Activated gamma-delta T cell treated with anti-CD3 and anti-CD28 coated beads, Interleukin-2, amount 50 U/mL, for 16 hours (primary cell): ENCODE measurements at places on chromosomes 1 and 21.

DNA sequence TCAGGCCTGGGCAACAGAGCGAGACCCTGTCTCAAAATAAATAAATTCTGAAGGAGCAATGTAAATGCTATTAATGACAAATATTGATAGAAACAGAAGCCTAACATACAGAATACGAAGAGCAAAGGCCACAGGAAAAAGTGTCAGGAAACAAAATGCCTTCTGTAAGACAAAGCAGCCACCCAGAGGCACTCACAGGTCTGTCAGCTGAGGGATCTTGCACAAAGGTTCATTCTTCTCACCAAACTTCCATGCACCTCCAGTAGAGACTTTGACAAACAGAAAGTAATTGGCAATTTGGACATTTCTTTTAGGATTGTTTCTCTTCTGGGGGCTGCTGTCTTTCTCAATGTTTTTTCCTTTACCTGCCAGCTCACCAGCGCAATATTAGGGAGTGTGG lies 1.2 kb upstream of the ALDH9A1 start:
- DNase-seq: no peak

GRCh38 chr1:42618866-42619265 lies 39.4 kb upstream of the PPIH start:
- DNase-seq: no peak

DNA sequence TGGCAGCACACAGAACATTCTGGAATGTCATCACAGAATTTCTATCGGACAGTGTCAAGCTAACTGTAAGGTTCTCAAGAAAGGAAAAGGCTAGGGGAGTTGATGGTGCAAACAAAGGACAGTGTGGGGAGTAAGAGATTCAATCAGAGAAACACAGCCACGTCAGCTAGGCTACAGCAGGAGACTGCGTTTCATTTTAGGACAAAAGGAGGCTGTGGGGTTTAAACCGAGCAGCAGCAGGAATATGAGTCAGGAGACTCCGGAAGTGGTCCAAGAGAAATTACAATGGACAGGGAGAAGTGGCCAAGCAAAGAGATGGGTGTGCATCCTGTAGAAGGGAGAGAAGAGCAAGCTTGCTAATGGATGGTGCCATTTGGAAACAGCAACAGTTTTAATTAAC lies 37.4 kb upstream of the C1orf198 start:
- DNase-seq: no peak

GRCh38 chr1:37040773-37041172 lies 6.5 kb upstream of the GRIK3 start:
- no peak for DNase-seq

DNA sequence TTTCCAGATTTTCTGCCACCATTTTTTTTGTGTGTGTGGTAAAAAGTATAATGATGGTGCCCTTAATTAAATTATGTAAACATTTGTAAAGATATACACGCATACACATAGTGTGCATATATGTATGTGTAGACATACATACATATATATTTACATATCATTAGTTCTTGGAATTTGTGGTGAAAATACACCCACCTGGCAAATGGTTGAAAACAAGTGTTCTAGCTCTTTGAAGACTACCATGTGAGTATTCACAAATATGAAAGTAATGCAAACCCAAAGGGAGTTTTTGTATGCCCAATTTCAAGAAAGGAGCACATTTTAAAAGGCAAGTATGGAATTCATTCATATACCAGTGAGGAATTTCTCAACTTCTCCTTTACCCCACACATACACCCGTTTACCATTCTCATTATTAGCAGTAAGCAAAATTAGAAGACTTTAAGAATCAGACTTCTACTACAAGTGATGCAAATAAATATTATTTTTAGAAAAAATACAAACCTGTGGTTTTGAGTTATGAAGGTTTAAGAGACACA lies 8.0 kb downstream of the RABGAP1L start:
- DNase-seq: no peak

GRCh38 chr1:119829625-119830024 lies 18.4 kb upstream of the REG4 start:
- no peak for DNase-seq

DNA sequence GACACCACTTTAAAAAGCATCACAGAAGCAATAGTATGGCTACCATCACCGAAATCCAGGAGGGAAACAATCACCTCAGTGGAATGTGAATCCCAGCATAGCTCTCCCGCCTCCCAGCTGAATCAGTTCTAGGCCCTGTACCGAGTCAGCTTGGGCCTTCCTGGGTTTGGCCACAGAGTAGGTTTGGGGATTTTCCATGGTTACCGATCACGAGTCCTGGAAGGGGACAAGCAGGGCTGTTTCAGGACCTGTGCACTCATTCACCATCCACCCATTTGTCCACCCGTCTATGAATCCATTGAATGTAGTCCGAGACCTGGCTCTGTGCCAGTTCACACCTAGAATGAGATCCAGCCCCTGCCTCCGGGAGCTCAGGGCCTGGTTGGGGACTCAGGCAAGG lies 94.2 kb downstream of the ARHGEF10L start:
- no peak for DNase-seq

DNA sequence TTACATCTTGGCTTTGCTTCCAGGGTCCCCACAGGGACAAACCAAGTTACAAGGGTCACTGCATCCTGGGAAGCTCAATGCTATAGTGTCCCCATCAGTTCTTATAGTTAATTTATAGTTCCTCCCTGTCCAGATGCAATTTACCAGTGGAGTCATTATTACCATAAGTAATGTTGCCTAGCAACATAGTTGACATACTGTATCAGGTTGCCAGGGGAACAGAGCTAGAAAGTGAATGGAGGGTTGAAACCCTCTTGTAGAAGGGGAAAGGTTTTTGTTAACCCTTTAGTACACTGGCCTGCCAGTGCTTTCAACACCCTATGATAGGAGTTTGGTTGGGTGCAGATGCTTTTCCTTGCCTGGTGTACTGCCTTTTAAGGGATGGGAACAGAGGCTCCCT lies 34.3 kb upstream of the TTC4 start:
- no peak for DNase-seq

DNA sequence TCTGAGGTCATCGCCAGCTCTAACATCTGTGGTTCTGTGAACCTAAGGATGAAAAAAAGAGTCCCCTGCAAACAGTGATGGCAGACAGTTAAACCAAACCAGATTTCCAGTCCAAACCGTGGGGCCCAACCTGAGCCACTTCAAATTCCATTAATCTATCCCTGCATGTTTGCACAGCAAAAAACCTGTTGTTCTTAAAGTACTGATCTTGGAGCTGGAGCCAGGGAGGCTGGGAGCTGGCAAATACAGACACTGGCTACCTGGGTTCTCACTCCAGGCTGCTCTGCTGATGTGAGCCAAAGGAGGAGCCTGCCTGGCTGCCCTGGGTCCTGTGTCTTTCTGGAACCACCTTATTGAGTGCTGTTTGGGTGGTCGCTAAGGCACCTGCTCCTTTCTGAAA lies 16.4 kb downstream of the LDLRAD1 start:
- DNase-seq: no peak

GRCh38 chr1:79224537-79224936 lies 218.0 kb upstream of the ADGRL4 start:
- no peak for DNase-seq

- no peak for DNase-seq
These were observed 148.6 kb upstream of the HOOK1 start for GRCh38 chr1:59666106-59666505.

GRCh38 chr1:171155484-171155883 lies 29.6 kb upstream of the FMO2 start:
- DNase-seq: no peak

DNA sequence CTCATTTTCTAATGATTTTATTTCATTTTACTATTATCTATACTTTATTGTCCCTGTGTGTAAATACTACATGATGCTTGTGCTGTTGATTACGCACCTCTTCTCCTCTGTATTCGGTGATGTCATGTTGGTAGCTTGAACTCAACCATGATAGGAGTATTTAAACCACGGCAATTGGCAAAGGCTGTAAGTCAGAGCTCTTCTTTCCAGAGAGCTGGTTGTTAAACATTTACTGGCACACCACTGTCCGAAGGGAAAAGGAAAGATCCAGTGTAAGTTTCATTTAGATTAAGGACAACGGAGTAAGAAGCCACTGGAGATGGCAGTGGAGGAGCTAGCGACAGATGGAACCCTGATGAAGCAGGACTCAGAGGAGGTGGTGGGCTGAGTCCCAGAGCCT lies 93.4 kb upstream of the KCNE2 start:
- no peak for DNase-seq

GRCh38 chr1:38029685-38030511 lies 16.7 kb downstream of the POU3F1 start:
- no peak for DNase-seq

DNA sequence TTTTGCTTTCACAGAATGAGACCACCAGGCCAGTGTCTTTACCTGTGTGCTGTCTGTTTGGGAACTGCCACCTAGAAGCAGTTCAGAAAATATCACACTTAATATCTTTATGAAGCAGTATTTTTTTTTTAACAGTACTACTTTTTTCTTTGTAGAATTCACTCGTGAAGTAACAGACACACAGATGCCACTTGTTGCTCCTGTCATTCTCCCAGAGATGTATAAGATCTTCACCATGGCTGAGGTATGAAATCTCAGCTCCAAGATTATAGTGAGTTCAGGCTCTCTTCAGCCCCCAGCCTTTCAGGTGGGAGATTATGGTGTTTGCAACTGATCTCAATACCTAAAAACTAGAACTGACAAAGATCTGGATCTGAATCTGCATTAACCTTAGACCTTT lies 23.0 kb downstream of the IPO9 start:
- no peak for DNase-seq

DNA sequence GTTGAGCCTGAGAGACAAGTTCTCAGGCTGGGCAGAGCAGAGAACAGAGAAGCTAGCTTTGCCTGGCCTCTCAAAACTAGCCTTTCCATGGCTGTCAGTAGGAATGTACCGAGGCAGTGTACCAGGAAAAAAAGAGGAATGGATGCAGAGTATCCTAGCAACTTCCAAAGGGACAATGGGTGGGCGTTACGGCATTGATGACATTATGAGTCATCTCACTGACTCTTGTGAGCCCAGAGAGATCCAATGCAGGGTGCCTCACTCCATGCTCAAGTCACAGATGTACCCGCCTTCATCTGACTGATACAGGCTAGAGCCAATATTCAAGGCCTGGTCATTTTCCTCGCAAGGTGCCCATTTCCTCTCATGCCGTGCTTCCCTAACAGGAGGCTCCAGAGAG lies 51.4 kb upstream of the C8B start:
- DNase-seq: no peak

GRCh38 chr1:71157715-71158114 lies 76.9 kb upstream of the ZRANB2 start:
- no peak for DNase-seq

GRCh38 chr1:115676498-115677181 lies 34.9 kb downstream of the VANGL1 start:
- no peak for DNase-seq
